ENCODE measurements at places on chromosomes 16 and 17.

- no peak for DNase-seq
Observed at GRCh38 chr17:37494971-37495370, 5.3 kb downstream of the DUSP14 start.

DNA sequence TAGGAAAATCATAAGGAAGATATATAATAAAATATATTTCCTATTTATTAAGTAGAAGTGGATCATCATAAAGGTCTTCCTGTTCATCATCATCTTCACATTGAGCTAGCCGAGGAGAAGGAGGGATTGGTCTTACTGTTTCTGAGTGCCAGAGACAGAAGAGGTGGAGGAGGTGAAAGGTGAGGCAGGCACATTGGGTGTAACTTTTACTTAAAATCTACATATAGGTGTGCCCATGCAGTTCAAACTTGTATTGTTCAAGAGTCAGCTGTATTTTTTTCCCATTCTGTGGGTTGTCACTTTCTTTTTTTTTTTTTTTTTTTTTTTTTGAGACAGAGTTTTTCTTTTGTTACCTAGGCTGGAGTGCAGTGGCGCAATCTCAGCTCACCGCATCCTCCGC, 34.9 kb downstream of the NSRP1 start:
- no peak for DNase-seq

DNA sequence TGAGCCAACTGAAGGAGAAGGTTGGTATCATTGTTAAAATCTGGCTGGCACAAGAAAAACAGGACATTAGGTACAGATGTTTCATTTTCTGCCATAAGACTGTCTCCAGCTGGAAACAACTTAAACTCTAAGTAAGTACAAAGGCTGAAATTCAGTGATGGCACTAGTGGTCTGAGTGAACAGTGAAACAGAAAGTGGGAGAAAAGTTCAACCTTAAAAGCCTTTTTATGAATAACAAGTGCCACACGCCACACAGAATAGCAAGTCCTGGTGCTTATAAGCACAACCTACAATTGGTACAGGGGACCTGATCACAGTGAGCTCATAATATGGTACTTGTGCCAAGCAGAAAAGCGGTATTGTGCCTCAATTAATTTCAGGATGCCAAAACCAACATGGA, 56.7 kb downstream of the CEP112 start:
- DNase-seq, result no peak

GRCh38 chr16:11669380-11670146, 1.3 kb downstream of the SNN start:
- peak; percentile 61 for DNase-seq

DNA sequence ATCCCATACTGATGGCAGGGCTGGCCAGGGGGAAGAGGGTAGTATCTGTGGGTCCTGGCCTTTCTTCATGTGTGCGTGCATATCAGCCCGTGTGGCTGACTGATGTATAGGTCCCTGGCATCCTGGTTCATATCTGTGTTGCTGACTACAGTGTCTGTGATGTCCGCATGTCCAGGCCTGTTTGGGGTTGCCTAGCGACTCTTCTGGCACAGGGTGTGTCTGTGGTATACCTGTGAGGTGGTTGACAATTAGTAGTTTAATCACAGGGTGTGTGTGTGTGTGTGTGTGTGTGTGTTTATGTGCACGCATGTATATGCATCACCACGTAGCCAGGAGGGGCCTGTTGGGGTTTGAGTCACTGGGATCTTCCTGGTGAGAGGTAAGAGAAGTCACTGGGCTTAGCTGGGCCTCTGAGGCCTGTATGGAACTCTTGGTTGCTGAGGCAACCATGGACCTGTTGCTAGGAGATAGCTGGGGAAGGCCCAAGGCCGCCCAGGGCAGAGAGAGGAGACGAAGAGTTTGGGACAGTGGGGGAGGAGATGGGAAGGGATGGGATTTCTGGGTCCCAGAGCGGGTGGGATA, 603 bp upstream of the TMEM95 start:
- no peak for DNase-seq

GRCh38 chr17:7293816-7294613, 424 bp downstream of the YBX2 start:
- no peak for DNase-seq

DNA sequence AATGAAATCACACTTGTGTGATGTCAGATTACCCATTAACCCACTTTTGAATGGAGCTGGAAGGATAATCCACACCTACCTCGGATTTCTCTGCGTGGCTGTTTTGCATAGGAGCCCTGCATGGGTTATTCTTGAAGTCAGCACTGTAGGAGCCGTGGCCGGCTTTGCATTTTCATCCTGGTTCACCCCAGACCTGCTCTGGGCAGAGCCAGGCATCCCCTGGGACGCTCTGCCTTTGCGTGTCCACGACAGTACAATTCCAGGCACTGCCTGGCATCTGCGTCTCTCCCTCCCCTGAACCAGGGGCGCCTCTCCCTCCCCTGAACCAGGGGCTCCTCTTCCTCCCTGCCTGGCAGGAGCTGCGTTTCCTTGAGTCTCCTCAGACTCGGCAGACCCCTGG, 29.7 kb upstream of the ZNF750 start:
- no peak for DNase-seq

DNA sequence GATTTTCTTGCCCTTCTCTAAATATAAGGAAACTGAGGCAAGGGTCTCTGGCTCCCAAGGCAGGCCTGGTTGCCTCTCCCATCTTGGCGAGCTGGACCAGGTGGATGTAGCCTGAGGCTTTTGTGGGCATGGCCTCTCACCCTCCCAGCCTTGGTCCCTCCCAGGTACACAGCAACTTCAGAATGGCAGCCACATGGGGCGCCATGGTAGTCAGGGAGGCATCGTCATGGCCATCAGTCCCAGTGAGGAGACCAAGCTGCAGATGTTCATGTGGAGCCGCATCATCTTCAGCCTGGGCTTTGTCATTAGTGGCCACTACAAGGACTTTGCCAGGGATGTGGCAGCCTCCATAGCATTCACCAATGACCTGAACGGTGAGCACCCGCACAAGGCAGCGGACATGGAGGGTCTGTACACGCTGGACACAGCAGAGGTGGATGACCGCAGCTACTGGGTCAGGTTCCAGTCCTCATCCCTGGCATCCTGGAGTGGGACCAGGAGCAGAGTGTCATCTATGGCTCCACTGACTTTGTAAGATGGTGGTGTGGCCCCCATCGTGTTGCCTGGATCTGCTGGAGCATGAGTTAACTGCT, 165.8 kb upstream of the ZNF267 start:
- DNase-seq, result no peak

DNA sequence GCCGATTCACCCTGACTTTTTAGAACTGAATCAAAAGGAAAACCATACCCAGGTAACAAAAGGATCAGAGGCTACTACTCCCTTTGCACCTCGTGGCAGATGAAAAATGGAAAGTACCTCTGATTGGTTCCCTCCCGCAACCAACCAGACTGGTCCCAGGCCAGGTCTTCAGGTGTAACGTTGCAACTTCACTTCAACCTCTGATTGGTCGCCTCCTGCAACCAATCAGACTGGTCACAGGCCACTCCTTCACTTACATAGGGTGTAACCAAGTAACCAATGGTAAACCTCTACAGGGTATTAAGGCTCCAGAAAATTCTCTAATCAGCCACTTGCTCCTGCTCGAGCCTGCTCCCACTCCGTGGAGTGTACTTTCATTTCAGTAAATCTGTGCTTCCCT, 89.4 kb downstream of the ADCY9 start:
- no peak for DNase-seq

GRCh38 chr17:72715906-72716572, 376.4 kb downstream of the SLC39A11 start:
- no peak for DNase-seq

DNA sequence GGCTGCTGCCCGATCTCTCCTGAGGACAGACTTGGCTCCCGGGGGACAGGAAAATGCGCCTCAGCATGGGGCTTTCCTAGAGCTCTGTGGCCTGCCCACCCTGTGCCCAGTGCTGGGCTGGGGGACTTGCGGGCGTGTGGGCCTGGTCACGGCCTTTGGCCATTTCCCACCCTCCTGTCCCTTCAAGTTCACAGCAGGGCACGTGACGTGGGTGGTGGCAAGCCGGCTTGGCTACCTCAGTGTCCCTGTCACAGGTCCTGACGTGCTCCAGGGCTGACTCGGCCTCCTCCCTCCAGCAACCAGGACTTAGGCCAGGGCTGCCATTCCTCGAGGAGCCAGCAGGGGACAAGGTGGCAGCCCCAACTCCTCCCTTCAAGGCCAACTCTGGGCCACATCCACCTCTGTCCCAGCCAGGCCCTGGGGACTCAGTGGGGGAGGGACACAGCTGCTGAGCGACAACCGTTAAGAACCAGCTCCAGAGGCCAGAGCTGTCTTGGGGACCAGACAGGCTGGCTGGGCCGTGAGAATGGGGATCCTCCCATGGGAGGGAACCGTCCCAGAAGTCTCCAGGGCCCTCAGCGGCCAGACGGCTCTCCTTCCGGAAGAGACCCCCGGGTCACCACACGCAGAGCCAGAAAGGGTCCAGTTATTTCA, 981 bp upstream of the UNC13D start:
- DNase-seq, result peak; percentile 71

DNA sequence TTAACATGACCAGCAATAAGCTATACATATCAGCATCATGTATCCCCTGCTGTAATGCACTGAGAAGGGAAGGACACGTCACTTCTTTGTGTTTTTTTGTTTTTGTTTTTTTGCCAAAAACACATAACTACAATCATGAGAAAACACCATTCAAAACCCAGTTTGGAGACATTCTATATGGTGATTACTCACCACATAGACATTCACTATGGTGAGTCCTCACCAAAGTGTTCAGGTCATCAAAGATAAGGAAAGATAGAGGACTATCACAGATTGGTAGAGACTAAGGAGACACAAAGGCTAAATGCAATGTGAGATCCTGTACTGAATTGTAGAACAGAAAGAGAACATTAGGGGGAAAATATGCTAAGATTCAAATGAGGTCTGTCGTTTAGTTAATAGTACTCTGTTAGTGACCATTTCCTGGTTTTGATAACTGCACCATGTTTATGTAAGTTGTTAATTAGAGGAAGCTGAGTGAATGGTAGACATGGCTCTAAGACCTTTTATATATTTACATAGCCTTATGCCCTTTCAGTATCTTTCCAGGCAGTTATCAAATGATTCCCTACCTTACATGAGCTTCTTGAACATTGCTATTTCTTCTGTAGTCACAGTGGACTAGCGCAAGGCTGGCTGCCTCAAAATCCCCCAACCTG, 46.6 kb downstream of the PIK3R5 start:
- DNase-seq, result no peak

GRCh38 chr17:49817993-49818392, 29.5 kb downstream of the KAT7 start:
- no peak for DNase-seq

- no peak for DNase-seq
Observed at GRCh38 chr16:50496990-50497389, 51.2 kb upstream of the NKD1 start.

- no peak for DNase-seq
Observed at GRCh38 chr16:48491517-48491916, 106.3 kb upstream of the SIAH1 start.

GRCh38 chr16:75382611-75383010, 50.7 kb downstream of the CFDP1 start:
- no peak for DNase-seq

DNA sequence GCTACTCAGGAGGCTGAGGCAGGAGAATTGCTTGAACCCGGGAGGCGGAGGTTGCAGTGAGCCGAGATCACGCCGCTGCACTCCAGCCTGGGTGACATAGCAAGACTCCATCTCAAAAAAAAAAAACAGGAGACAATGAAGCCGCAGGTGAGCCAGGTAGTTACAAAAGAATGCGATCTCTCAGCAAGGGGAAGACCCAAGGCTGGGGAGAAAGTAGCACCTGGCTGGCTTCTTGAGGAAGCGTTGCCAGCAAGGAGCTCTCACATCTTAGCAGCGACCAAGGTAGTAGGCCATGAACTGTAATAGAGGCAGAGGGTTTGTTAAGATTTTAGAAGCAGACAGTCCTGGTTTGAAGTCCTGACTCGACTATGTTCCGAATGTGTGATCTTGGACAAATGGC, 175.0 kb downstream of the AIPL1 start:
- no peak for DNase-seq

GRCh38 chr16:68590201-68590994, 51.3 kb downstream of the ZFP90 start:
- DNase-seq, result peak; percentile 37

DNA sequence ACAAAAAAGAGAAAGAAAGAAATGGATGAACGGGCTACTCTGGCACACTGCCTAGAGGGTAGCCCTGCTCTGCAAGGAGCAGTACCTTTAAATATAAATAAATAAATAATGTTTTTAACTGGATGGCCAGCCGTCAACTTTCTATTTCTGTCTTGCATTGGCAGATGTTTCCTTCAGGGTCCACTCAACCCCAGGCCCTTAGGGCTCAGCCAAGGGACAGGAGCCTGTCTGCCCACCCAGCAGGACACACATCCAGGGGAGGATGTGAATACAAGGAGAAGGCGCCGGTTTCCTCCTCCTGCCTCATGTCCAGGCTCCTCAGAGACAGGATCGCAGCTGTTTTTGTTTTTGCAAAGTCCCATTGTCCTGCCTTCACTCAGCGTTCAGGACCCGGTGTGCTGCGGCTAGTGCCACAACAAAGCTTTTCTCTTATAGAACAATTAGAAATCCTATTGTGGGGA, 22.6 kb downstream of the TTYH2 start:
- DNase-seq, result no peak

DNA sequence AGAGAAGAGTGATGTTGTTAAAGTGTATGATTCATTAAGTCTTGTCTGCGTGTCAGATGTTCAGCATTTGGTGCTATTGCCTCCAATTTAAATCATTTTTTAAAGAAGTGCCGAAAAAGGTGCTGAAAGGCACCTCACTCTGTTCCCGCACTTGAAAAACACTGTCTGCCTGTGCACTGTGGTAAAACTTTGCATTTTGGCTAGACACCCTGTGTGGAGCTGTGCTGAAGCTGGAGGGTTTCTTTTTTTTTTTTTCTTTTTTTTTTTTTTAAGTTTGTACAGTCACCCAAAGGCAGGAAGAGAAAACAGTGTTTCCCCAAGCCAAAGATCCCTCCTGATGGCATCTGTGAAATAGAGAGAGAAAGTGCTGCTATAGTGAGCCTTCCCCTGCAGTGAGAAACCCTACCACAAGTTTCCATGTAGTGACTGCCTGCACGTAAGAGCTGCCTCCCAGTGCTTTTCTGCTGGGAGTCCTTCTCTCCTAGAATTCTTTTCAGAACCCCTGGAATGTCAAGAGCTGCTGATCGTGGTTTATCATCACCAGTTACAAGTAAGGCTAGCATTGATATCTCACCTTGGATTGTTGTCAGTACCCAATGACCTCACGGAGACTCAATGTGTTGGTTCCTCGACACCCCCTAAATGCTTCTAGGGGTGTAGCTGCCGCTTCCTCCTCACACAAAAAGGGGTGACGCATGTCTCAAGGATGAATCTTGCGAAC, 116.0 kb upstream of the SOX9 start:
- DNase-seq, result no peak

DNA sequence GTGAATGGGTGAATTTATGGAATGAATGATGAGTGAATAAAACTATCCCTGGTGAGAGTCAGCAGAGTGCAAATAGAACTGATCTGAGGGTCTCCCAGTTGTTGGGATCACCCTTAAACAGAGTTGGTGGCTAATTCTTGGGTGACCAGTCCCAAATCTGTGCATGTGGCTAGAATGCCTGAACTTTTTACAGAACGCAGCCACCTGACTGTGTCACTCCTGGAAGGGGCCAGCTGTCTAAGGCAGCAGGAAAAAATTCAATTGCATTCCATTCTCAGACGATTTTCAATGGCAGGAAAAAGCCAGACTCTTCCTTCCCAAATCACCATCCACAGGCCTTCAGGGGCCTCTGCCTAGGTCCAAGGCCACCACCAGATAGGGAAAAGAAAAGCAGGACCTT, 43.5 kb downstream of the BEAN1 start:
- no peak for DNase-seq

Data from activated B cell treated with CpG ODN at 0.5 μM for 24 hours (primary cell).